ENCODE measurements at places on chromosomes 13 and 19.

DNA sequence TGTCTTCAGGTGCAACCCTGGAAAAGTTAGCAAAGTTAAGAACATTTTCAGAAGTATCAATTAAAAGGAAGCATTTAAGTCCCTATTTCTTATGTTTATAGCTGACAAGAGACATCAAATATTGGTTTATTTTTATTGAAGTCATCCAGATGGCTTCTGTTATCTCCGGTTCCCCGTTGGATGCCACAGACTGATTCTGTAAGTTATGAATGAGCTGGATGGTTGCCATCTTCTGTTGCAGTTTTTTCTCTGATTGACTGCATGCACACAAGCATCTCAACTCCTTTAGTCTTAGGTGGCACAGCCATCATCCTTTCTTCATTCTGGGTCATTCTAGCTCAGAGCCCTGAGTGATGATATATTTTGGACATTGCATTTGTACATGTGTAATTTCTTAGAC, 10.6 kb upstream of the OXGR1 start:
- DNase-seq: no peak

DNA sequence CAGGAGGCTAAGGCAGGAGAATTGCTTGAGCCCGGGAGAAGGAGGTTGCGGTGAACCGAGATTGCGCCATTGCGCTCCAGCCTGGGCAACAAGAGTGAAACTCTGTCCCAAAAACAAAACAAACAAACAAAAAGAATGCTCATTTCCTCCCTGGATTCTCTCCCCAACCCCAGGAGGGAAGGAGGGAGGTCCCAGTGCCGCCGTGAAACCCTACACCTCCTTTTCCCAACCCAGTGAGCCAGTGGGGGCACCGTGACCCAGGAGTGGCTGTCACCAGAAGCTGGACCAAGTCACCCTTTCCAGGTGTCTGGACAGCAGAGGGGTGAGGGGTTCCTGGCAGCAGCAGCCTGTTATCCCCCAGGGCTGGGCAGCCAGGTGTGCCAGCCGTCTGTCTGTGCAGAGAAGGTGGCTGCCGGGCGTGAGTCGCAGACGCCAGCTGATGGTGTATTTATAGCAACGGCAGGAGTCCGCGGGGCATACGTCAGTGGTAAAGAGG, 23.5 kb downstream of the NFIC start:
- no peak for DNase-seq

DNA sequence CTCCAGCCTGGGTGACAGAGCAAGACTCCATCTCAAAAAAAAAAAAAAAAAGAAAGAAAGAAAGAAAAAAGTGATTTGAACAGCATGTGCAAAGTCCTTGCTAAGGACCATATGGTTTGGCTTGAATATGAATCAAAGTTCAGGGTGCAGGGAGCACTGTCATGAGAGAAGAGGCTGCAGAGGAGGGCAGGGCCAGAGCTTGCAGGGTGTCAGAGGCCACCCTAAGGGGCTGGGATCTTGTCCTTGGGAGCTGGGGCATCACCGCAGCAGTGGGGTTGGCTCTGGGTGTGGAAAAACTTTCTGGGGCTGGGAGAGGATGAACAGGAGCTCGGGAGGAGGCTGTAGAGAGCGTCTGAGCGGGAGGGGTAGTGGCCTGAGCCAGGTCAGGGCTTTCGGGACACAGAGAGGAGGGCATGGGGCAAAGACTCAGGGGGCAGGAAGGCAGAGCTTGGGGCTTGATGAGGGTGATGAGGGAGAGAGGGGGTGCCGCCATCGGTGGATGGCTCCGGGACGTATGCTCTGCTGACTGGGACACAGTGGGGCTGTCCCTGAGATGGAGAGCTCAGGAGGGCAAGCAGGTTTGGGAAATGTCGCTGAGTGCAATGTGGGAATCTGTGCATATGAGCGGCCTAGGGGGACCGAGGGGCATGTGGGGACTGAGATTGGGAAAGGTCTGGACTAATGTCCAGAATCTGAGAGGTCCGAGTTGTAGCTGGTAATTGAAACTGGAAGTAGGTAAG, 3.0 kb downstream of the TRPM4 start:
- DNase-seq: no peak

- DNase-seq: no peak
Observed at GRCh38 chr13:24574847-24575246, 62.3 kb upstream of the PARP4 start.

- DNase-seq: no peak
Observed at GRCh38 chr13:50389726-50390125, 374.5 kb downstream of the KCNRG start.

DNA sequence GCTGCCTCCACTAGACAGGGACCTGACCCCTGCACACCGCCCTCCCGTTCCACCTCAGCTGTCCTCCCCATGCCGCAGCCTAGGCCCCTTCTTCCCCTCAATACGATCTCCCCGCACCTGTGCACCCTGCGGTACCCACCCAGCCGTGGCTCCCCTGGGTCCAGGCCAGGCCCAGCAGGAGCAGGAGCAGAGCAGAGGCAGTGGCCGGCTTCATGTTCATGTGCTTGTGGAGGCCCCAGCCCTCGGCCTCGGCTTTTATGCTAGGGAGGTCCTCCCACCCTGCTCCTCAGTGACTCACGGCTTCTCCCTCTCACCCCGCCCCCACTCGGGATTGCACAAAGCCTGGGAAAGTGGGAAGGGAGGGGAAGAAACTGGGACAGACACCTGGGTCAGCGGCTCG, 11.4 kb upstream of the KRTDAP start:
- DNase-seq: no peak

- DNase-seq: no peak
Observed at GRCh38 chr13:113293686-113294085, 3.4 kb upstream of the LAMP1 start.

- no peak for DNase-seq
Observed at GRCh38 chr19:46812977-46813838, 24.8 kb upstream of the SLC1A5 start.

DNA sequence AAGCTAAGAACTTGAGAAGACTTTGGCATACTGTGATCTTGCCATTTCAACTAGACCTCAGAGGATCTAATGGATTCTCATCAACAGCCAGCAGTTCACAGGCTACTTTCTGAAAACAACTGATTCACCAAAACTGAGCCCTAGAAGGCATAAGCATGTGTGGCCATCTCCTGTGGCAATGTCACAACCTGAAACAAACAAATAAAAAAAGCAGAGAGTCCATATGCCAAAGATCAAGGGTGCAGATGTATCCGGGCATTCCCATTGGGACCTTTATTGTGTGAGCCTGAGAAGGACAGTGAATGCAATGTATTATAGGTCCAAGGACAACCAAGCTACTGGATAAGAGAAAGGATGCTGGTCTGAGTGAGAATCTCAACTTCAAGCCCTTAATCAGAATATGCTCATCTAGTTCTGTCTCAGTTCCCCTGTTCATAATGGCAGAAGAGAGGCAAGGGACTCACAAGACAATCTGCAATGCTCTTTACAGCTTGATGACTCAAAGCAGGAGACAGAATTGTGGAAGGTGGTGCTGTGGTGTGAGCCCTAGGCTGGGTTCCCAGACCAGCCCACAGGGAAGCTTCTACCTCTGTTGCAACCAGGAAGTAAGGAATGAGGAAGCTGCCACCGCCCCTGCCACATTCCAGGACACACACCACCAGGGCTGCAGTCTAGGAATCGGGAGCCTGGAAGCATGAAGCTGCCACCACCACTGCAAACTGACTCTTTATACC, 133.7 kb downstream of the RAP2A start:
- DNase-seq: no peak

- no peak for DNase-seq
Observed at GRCh38 chr19:7006135-7006704, 15.0 kb downstream of the MBD3L2B start.

GRCh38 chr19:38039966-38040365, 133.0 kb downstream of the SIPA1L3 start:
- DNase-seq: no peak

- no peak for DNase-seq
Observed at GRCh38 chr19:15136234-15136954, 29.2 kb downstream of the SYDE1 start.

DNA sequence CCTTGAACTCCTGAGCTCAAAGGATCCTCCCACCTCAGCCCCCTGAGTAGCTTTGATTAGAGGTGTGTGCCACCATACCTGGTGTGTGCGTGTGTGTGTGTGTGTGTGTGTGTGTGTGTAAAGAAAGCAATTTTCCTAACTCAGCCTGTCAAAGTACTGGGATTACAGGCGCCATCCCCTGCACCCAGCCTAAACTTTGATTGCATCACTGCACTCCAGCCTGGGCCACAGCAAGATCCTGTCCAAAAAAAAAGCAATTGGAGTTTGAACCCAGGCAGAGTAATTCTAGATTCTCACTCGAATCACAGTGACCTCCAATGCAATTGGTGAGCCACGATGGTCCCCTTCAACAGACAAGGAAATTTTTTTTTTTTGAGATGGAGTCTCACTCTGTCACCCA, 29.1 kb downstream of the NLRP12 start:
- no peak for DNase-seq

- no peak for DNase-seq
Observed at GRCh38 chr13:112198396-112199010, 131.6 kb downstream of the SOX1 start.

- no peak for DNase-seq
Observed at GRCh38 chr19:43901395-43902390, 33.4 kb downstream of the ZNF45 start.

DNA sequence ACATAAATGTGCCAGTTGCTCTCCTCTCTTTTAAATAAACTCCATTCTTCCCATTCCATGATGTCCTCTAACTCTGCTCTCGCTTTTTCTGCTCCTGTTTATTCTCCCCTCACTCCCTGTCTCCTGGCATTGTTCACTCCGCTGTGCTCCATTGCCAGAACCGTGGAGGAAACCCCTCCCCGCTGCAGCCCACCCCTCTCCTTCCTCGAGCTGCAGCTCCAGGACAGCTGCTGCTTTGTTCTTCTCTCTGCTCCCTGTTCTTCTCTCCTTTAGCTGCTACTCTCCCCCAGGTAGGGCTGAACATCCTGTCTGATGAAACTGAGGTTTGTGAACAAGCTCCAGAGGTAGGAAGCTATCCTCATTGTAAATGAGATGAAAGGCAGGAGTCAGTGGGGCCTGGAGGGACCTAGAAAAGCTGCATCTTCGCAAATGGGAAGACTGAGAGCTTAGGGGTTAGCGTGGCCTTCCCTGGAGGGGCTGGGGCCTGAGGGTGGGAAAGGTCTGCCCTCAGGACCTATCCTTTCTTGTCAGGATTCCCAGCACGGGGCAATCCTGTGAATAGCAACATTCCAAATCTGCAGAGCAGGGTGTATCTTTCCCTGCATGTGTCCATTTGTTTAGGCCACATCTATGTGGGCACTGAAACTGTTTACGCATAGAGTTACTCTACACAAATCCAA, 243.7 kb downstream of the DNAJC15 start:
- no peak for DNase-seq

DNA sequence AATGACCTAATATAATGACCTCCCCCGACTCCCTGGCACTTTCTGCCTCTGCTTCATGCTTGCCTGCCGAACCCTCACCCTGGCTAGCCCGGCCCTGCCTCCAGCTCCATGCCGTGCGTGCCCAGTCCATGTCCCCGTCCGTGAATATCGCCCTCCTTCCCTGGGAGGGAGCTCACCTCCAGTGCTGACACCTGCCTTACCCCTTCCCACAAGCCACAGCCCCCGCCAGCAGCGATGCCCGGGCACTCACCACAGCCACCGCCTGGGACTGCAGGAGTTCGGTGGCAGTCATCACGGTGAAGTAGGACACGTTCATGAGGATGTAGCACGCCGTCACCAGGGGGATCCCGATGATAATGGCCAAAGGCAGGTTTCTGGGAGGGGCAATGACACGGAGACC, 10.0 kb downstream of the SLC7A9 start:
- DNase-seq: no peak

GRCh38 chr13:99321709-99322108, 14.5 kb upstream of the GPR183 start:
- no peak for DNase-seq

Data from DND-41 (cell line).